ENCODE measurements at places on chromosomes 4 and X.
A peak's percentile ranks its signal among the peaks of the same experiment; 100 is the strongest.

DNA sequence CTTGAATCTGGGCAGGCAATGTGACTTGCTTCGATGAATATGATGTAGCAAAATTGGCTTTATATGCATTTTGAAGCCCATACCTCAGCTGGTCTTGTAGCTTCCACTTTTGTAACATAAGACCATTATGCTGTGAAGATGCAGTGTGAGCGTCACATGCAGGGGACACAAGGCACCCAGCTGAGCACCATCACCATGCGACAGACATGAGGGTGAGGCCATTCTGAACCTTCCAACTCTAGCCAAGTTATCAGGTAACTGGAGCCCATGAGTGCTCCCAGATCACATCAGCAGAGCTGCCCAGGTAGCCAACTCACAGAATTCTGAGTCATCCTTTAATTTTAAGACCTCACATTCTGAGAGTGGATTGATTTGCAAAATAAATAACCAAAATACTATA lies 705.9 kb downstream of the FSTL5 start:
- no peak for DNase-seq

DNA sequence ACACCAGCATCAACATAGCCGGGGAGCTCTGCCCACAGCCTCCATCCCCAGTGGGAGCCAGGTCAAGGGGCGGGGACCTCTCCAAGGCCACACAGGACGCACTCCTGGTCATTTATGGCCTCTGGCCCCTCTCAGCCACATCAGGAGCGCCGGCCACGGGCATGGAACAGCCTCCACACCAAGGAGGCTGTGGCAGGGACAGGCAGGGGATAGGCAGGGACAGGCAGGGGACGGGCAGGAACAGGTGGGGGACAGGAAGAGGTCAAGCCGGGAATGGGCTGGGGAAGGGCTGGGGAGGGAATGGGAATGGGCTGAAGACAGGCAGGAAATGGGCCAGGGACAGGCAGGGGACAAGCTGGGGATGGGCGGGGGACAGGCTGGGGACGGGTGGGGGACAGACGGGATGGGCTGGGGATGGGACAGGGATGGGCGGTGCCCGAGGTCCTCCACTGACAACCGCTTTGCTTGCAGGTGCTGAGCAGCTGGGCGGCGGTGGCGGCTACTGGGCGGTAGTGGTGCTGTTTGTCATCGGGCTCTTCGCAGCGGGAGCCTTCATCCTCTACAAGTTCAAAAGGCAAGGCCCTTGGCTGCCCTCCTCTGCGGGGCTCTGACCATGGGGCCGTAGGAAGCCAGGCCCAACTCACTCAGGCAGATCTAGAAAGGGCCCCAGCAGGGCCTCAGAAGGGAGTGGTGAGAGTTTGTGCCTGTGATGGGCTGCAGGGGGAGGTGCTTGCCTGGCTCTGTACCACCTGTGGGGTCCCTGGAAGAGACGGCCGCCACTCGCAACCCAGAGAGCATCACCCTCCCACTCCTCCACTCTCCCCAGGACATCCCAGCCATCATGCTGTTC lies 205.6 kb downstream of the AFAP1 start:
- DNase-seq = no peak

GRCh38 chrX:17397074-17397473 lies 22.1 kb downstream of the NHS start:
- no peak for DNase-seq

- no peak for DNase-seq
Measured at GRCh38 chr4:47831026-47831679, 6.7 kb downstream of the CORIN start.

DNA sequence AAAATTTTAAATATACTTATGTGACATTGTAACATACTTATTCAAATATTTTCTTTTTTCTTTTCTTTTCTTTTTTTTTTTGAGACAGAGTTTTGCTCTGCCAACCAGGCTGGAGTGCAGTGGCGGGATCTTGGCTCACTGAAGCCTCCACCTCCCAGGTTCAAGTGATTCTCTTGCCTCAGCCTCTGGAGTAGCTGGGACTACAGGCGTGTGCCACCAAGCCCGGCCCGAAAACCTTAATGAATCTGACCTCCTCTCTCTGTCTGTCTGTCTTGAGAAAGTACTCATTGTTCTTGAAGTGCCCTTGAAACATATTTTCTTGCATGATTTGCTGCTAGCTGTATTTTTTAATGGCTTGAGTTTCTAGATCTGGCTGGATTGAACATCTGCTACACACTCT lies 136.8 kb downstream of the ANAPC4 start:
- no peak for DNase-seq

DNA sequence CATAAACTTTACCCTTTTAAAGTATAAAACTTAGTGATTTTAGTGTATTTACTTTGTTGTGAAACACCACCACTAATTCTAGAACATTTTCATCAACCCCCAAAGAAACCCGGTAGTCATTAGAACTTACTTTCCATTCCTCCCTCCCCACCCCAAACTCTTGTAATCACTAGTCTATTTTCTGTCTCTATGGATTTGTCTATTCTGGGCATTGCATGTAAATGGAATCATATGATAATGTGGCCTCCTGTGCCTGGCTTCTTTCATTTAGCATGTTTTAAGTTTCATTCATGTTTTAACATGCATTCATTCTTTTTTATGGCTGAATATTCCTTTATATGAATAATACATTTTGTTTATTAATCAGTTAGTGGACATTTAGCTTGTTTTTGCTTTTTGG lies 27.8 kb downstream of the BMP2K start:
- DNase-seq = no peak

GRCh38 chr4:150033901-150034300 lies 44.3 kb upstream of the DCLK2 start:
- no peak for DNase-seq

GRCh38 chr4:183840311-183840710 lies 64.8 kb upstream of the STOX2 start:
- DNase-seq = peak; percentile 35

GRCh38 chr4:76373919-76374552 lies 46.9 kb downstream of the CCDC158 start:
- DNase-seq = no peak

GRCh38 chrX:149522916-149523315 lies 17.8 kb upstream of the IDS start:
- no peak for DNase-seq

DNA sequence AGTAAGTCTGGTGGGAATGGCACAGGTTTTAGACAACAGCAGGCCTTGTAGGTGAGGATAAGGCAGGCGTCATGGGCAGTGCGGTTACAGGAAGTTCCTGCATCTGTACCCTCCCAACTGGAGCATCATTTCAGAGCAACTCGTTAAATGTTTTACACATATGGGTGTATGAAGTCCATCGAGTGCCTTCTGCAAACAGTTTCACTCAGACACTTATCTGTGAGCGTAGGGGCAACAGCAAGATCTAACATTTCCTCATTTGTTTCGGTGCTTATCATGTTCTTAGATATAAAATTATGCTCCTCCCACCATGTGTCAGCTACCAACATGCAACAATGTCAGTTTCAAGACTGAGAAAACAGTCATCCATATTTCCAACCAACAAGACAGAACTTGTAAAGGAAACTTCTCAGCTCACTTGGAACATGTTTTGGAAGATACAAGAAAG lies 69.9 kb downstream of the ELOVL6 start:
- DNase-seq = no peak

DNA sequence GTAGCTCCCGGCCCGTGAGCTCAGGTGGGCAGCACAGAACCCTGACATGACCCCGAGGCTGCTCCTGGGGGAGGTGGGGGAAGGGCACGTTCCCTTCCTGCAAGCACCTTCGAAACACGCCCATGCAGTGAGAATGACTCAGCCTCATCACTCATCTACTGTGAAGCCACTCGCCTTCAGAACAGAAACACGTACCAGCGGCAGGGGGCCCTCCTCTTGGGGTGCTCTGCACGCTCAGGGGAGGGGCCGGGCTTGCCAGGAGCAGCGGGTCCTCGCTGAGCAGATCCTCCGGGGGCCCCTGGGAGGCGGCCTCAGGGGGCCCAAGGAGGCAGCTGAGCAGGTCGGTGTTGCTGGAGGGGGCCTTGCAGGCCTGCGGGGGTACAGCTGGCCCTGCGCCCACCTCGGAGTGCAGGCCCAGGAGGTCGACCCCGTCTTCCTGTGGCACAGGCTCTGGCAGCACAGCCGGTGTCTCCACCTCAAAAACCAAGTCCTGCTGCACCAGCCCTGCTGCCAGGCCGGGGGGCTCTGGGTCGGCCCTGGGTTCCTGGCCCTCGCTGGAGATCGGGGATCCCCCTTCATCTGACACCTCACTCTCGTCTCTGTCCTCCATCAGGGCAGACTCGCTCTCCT lies 40.9 kb upstream of the CPLX1 start:
- no peak for DNase-seq

- no peak for DNase-seq
Measured at GRCh38 chr4:110033355-110034025, 120.8 kb downstream of the EGF start.

GRCh38 chrX:121504153-121504552 lies 456.7 kb downstream of the GLUD2 start:
- no peak for DNase-seq

- no peak for DNase-seq
Measured at GRCh38 chr4:109590905-109591304, 30.9 kb downstream of the MCUB start.

DNA sequence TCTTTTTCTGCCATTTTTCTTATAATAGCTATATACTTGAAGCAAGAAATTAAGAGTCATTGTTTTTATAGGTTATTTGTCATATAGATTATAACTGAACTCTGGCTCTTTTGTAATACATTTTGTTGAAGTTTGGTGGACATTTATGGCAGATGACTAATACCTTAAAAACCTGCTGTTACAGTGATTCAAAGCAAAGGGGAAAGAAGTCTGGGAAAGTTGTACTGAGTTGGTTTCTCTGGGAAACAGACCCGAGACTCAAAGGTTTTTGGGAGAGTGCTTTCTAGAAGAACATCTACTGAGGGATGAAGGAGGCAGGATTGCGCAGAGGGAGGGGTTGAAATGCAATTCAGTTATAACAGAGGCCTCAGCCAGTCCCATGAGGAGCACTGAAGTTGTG lies 35.9 kb downstream of the NAP1L5 start:
- DNase-seq = no peak

GRCh38 chr4:3767570-3768288 lies 1.5 kb downstream of the ADRA2C start:
- no peak for DNase-seq

GRCh38 chrX:106481341-106481740 lies 130.4 kb upstream of the RADX start:
- DNase-seq = peak; percentile 8

DNA sequence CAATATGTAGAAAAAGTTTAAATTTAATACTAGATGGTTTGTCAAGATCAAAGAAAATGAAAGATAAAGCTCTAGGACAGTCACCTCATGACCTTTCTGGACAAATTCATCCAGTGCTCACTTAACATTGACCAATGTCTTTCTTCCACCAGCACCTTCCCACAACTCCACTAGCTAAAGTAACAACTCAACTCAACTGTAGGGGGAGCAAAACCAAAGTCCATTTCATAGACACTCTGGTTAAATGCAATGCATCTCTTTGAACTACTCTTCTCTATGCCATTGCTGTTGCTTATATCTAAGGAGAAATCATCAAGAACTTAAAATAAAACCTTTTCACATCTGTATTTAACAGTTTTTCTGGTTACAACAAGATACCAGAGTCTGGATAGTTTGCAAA lies 25.1 kb downstream of the UGT2B4 start:
- no peak for DNase-seq

DNA sequence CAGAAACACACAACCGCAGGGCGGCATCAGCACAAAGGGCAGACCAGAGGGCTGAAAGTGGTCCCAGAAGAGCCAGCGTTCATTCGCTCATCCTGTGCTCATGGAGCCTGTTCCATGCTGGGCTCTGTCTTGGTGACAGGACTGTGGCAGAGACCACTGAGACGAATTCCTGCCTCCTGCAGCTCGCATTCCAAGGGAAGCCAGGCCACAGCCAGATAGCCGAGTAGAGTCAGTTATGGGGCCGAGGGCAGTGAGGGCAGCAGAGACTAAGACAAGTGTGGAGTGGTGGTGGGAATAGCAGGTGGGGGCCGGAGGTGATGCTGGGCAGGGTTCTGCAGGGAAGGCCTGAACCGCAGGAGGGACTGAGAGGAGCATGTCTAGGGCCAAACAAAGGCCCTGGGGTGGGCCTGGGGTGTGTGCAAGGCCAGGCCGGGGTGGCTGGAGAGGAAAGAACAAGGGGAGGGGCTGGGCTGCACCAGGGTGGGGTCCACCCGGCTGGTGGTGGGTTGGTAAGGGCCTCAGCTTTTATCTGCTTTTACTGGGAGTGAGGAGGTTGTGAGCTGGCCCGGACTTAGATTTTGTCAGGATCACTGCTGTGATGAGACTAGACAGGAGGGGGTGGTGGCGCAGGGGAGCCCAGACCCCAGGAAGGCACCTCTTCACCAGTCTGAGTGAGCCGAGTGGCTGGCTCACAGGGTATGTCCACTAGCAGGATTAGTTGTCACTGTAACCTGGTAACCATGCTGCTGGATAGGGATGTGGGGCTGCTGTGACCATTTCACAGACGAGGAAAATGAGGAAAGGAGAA lies 6.3 kb downstream of the PSAPL1 start:
- no peak for DNase-seq

DNA sequence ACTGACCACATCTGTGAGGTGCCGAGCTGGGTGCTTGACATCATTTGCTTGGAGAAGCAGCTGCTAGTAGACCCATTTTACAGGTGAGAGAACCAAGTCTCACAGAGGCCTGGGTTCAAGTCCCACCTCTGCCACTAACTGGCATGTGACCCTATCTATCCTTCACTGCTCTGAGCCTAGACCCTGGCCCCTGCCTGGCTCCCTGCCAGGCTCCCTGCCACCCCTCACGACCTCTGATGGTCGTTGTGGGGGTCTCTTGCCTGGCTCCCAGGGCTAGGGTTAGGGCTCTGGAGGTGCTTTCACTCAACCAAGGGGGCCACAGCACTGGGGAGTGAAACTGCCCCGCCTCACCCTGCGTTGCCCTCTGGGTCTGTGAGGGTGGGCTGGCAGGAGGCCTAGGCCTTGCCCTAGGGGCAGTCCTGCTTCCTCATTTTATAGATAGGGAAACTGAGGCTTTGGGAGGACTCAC lies 7.2 kb upstream of the ADD1 start:
- no peak for DNase-seq

DNA sequence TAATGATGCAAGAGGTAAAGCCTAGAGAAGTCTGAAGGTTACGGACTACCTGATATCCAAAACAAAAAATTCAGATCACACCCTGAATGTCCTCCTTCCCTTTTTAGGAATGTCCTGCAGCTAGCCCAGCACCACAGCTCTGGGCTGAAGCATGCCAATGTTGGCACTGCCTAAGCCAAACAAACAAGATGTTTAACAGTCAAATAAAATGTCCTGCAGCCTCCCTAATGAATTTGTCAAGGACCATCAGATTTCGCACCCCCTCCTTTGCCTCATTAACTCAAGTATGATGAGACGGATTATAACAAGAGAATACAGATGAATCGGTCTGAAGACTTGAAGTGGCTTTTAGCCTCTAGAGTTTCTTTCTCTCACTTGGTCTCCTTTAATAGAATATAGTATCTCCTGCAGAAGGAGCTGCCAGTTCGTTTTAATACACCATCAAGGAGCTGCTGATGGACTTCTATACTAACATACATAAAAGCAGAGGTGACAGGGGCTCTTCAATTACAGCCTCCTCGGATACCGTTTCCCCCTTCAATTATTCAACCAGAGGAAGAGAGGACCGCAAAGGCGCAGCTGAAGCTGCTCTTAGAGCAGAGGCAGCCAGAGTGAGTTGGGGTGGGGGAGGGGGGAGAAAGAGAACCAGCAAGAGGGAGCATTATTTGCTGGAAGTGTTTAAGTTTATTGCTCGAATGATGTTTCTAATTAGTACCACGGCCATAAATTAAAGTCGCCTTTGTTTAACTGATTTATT lies 3.0 kb upstream of the MAB21L2 start:
- DNase-seq = no peak

GRCh38 chr4:114658179-114658578 lies 59.6 kb downstream of the UGT8 start:
- DNase-seq = no peak

- no peak for DNase-seq
Measured at GRCh38 chr4:174989791-174990190, 71.6 kb downstream of the ADAM29 start.
